K562 (cell line): ENCODE measurements at places on chromosomes 2 and 18. TPM values are rescaled to one million over a fixed set of nuclear protein-coding genes. Genes with fewer than 3 reads are reported as not detected.

The TNP1 gene
- not detected in 2 replicates for total RNA-seq

GRCh38 chr2:151097128-151097527 lies 164.5 kb downstream of the RBM43 start:
- no peaks in the 10 kb centered on the region for H3K36me3 ChIP-seq
- H3K4me1 ChIP-seq, result no peaks in the 10 kb centered on the region
- no peak for DNase-seq
- no peaks in the 10 kb centered on the region for H3K27me3 ChIP-seq

DNA sequence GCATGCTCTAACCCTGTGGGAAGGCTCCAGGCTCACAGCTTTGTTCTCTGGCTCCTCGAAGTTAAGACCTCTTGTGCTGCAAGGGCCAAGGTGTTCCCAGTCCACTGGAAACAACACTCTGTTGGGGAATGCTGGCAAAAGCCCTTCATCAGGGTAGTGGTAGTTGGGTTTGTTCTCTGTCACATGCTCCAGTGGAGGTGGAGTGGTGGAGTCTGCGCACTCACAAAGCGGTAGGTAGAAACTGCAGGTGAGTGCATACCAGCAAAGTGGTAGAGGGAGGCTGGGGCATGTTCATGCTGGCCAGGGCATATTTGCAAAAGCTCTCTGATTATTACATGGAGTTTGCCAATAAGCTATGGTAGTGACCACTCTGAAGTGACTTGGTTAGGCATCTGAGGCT lies 410.5 kb downstream of the CDH19 start:
- no peaks in the 10 kb centered on the region for H3K4me1 ChIP-seq
- DNase-seq, result no peak
- H3K27me3 ChIP-seq, result no peaks in the 10 kb centered on the region

The ALLC gene
- total RNA-seq, result not detected in 2 replicates

DNA sequence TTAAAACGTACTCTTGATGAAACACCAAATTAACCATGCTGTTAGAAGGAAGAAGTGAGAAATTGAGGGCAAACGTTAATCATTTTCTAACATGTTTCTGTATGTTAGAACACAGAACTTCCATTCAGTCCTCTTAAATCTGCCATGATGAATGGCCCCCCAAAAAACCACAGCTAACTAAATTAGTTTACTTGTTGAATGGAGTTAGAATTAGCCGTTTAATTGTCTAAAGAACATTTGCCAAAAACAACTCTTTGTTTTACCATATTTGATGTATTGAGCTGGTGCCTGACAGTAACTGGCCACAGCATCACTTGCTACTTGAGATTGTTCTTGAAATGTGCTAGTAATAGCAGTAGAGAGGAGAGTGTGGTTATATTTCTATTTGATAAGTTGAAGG lies 12.7 kb downstream of the CCNYL1 start:
- DNase-seq, result no peak
- H3K27ac ChIP-seq, result no peak overlapping the region
- H3K27me3 ChIP-seq, result no peaks in the 10 kb centered on the region
- H3K4me3 ChIP-seq, result no peak overlapping the region
- H3K36me3 ChIP-seq, result no peaks in the 10 kb centered on the region

- H3K27ac ChIP-seq, result peak overlapping the region; percentile 47; the same call in 2 of the 3 replicates
- peaks cover 11% of the 10 kb centered on the region for H3K4me1 ChIP-seq
- no peaks in the 10 kb centered on the region; the same call in 2 of the 3 replicates for H3K36me3 ChIP-seq
- no peak for DNase-seq
- H3K4me3 ChIP-seq, result no peak overlapping the region
Observed at GRCh38 chr2:64748561-64748960, 94.8 kb upstream of the SERTAD2 start.

DNA sequence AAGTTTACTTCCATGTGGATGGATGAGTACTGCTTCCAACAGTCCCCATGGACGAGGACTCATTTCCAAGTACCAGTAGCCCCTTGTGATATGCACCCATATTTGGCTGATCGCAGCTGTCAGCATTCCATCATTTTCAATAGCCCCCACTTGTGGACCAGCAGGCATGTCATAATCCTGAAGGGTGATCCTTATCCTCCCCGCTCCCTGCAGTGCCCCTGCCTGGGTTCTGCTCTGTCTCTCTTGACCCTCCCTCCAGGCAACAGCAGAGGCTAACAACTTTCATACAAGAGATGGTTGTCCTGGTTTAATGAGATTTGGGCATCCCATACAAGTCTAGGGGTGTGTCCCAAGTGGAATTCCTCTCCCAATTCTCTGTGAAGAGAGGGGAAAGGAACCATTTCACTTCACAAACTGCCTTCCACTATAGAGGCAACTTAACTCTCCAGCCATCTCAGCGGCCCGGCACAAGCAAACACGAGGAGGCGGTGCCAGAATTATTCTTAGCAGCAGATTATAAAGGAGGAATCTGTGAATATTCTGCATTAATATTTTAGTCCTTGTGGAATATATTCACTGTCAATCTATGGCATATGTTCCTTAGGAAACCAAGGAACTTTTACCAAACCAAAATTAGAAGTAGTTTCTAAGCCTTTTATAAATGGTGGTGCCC lies 110.7 kb downstream of the RTN4 start:
- H3K27ac ChIP-seq, result no peak overlapping the region
- H3K27me3 ChIP-seq, result peaks cover 3% of the 10 kb centered on the region; the same call in 2 of the 3 replicates
- no peak overlapping the region for H3K4me3 ChIP-seq

- DNase-seq, result no peak
- no peaks in the 10 kb centered on the region for H3K4me1 ChIP-seq
- no peak overlapping the region for H3K4me3 ChIP-seq
- no peaks in the 10 kb centered on the region for H3K27me3 ChIP-seq
- H3K27ac ChIP-seq, result no peak overlapping the region
- no peaks in the 10 kb centered on the region for H3K36me3 ChIP-seq
Observed at GRCh38 chr2:22993250-22993649, 391.7 kb upstream of the KLHL29 start.

DNA sequence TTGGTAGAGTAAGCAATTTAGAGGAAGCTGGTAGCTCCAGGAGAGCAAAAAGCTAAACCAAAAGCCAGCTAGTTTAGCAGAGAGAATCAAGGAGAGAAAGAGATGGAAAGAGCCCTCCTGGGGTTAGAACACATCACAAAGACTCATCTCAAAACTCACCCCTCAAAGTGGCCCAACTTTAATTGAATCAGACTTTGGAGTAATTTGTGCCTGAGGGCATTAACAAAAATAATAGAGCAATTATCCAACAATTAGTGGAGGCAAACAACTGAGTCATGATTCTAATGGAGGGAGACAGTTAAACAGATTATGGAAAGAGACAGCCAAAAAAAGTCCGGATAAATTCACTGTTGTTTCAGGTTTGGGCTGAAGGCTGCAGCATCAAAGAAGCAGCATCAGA lies 417.4 kb downstream of the KCNJ3 start:
- H3K4me3 ChIP-seq, result no peak overlapping the region
- no peaks in the 10 kb centered on the region for H3K4me1 ChIP-seq
- no peaks in the 10 kb centered on the region for H3K27me3 ChIP-seq
- H3K27ac ChIP-seq, result no peak overlapping the region

DNA sequence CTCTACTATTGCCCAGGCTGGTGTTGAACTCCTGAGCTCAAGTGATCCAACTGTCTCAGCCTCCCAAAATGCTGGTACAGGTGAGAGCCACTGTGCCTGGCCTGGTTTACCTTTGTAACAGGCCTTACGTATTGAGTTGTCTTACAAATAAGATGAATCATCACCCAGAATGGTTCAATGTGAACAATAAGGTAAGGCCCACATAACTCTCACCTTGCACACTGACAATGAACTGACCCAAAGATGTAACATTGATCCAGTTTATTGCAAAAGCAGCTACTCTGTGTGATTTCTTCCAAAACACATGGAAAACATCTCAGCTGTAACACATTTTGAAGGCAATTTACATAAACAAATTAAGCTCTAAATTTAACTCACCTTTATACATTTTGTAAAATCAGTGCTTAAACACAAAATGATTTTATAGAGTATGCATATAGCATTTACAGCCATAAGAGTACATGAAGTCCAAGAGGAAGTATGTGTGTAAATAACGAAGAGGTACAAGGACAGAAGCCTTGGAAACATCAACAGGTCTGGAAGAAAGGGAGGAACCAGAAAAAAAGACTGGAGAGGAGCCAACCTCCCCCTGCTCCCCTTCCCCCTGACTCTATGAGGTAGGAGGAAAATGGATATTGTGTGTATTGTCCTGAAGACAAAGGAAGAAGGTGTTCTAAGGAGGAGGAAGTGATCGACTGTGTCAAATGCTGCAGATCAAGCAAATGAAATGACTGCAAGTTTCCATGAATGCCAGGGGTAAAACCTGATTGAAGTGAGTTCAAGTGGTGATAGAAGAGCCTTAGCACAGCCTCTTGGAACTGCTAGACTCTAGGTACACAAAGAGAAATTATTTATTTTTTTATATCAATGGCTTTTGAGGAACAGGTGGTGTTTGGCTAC lies 5.6 kb upstream of the WDFY1 start:
- H3K4me3 ChIP-seq, result no peak overlapping the region
- no peak for DNase-seq
- no peaks in the 10 kb centered on the region for H3K27me3 ChIP-seq
- no peaks in the 10 kb centered on the region; the same call in 1 of the 2 replicates for H3K4me1 ChIP-seq

- H3K36me3 ChIP-seq, result no peaks in the 10 kb centered on the region
- H3K4me1 ChIP-seq, result no peaks in the 10 kb centered on the region
- no peak overlapping the region for H3K4me3 ChIP-seq
- DNase-seq, result no peak
Observed at GRCh38 chr2:128813352-128814034, 494.8 kb upstream of the HS6ST1 start.

The SP5 gene
- total RNA-seq, result 1.7 and 1.8 TPM in 2 replicates

- H3K27ac ChIP-seq, result no peak overlapping the region
- no peak overlapping the region for H3K4me3 ChIP-seq
- no peaks in the 10 kb centered on the region for H3K27me3 ChIP-seq
- no peaks in the 10 kb centered on the region for H3K36me3 ChIP-seq
- no peak for DNase-seq
Observed at GRCh38 chr2:41137031-41137430, 685.1 kb upstream of the SLC8A1 start.

DNA sequence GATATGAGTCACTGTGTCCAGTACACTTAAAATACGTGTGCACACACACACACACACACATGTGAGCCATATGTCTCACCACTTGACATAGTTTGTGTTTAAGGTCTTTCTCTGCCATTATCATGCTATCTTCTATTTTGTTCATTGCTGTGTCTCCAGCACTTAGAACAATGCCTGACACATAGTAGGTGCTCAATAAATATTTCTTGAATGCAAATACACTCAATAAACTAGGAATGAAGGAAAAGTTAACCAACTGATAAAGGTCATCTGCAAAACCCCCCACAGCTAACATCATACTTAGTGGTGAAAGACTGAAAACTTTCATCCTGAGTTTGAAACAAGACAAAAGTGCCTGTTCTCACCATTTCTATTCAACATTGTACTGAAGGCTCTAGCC lies 4.4 kb downstream of the MOCOS start:
- H3K27ac ChIP-seq, result no peak overlapping the region
- no peaks in the 10 kb centered on the region for H3K27me3 ChIP-seq
- peaks cover 22% of the 10 kb centered on the region for H3K4me1 ChIP-seq

GRCh38 chr18:13369353-13369752 lies 150.8 kb downstream of the LDLRAD4 start:
- no peak overlapping the region for H3K4me3 ChIP-seq
- no peak overlapping the region for H3K27ac ChIP-seq
- no peaks in the 10 kb centered on the region for H3K36me3 ChIP-seq
- no peak for DNase-seq
- peaks cover 9% of the 10 kb centered on the region; the same call in 1 of the 3 replicates for H3K27me3 ChIP-seq
- no peaks in the 10 kb centered on the region for H3K4me1 ChIP-seq

The DPYSL5 gene
- not detected in 2 replicates for total RNA-seq

- no peaks in the 10 kb centered on the region for H3K27me3 ChIP-seq
- no peak overlapping the region for H3K27ac ChIP-seq
- peaks cover 91% of the 10 kb centered on the region for H3K36me3 ChIP-seq
- H3K4me3 ChIP-seq, result no peak overlapping the region
Observed at GRCh38 chr2:54624591-54625071, 98.8 kb upstream of the EML6 start.

The TUBA3E gene
- not detected in 2 replicates for total RNA-seq

- no peak overlapping the region for H3K4me3 ChIP-seq
- H3K36me3 ChIP-seq, result no peaks in the 10 kb centered on the region
- 0 out of 3 replicates have a peak, but pooled peaks cover 2% of the 10 kb centered on the region for H3K27me3 ChIP-seq
Observed at GRCh38 chr2:201933792-201934237, 99.8 kb upstream of the FZD7 start.

DNA sequence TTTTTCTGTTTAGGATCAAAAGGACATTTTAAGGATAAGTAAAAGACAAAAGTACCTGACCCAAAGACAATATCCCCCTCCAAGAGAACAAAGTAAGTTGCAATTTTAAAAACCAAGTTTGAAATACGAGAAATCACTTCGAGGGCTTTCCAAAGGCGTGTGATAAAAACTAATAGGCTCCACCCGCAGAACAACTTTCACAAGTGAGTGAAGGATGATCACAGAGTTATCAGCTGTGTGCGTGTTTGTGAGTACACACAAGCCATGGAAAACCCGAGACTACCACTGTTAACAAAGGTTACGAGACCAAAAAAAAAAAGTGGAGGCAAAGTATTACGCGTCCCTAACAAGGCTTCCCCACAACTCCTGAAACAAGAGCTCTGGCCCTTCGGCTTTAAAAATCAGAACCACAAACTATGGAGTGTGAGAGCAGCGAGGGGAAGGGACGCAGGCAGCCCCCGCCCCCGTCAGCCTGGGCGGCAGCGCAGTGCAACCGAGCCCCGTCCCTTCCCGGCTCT lies 719 bp downstream of the SMAD2 start:
- peaks cover 15% of the 10 kb centered on the region for H3K4me1 ChIP-seq
- peak overlapping the region; percentile 92 for H3K4me3 ChIP-seq
- peak overlapping the region; percentile 86 for H3K27ac ChIP-seq
- H3K27me3 ChIP-seq, result no peaks in the 10 kb centered on the region
- DNase-seq, result peak; percentile 47

DNA sequence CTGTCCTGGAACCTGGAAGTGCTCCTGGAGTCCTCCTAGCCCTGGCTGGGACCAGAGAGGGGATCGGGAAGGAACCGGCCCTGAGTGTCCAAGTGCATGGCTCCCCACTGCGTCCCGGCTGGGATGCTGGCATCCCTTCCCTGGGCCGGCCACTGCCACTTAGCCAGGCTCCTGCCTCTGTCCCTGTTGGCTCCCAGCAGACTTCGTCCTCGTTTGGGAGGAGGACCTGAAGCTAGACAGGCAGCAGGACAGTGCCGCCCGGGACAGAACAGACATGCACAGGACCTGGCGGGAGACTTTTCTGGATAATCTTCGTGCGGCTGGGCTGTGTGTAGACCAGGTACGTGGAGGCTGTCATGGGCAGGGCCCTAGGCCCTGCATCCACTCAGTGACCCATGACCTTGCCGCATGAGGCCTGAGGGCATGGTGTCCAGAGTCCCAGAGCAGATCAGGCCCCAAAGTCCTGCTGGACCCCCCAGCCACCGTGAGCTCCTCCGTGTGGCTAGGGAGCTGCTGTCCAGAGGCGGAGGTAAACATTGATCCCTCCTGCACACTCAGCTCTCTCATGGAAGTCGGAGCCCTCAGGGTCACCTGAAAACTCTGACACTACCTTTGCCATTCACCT lies 7.1 kb downstream of the ANO7 start:
- no peaks in the 10 kb centered on the region; the same call in 2 of the 3 replicates for H3K4me1 ChIP-seq
- no peaks in the 10 kb centered on the region for H3K36me3 ChIP-seq
- no peak overlapping the region for H3K4me3 ChIP-seq
- peaks cover 15% of the 10 kb centered on the region for H3K27me3 ChIP-seq
- no peak overlapping the region for H3K27ac ChIP-seq
